Stimulated activated CD4-positive, alpha-beta T cell treated with anti-CD3 and anti-CD28 coated beads, Interleukin-1b, Interleukin-23, amount 100 ng/mL, for 24 hours (primary cell): ENCODE measurements at places on chromosomes 16 and 17.

GRCh38 chr16:67451704-67452435, 20.9 kb downstream of the HSD11B2 start:
- no peak for DNase-seq

- DNase-seq = no peak
Observed at GRCh38 chr17:56393156-56393555, 200.3 kb upstream of the NOG start.

- DNase-seq = no peak
Observed at GRCh38 chr16:11556945-11557720, 29.6 kb downstream of the LITAF start.

- no peak for DNase-seq
Observed at GRCh38 chr17:40315206-40315605, 6.2 kb downstream of the RARA start.

- DNase-seq = peak; percentile 17
Observed at GRCh38 chr17:19647697-19648474, 665 bp upstream of the ALDH3A2 start.

DNA sequence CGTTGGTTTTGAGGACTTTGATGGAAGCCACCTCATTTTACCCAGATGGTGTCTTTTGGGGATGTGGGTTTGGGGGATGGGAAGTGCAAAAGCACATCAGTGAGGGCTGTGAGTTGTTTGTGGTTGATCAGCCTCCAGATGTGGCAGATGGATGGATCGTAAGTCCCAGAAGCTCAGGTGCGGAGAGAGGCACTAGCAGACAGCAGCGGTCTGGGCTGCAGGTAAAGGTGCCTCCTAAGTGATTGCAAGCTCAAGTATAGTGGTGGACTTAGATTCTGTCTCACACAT, 18.0 kb downstream of the HS3ST3B1 start:
- no peak for DNase-seq

- DNase-seq = no peak
Observed at GRCh38 chr17:71032746-71033273, 863.5 kb downstream of the KCNJ2 start.

GRCh38 chr16:84471966-84472365, 32.5 kb downstream of the MEAK7 start:
- no peak for DNase-seq

GRCh38 chr17:28466521-28467048, 6.9 kb upstream of the SLC13A2 start:
- DNase-seq = no peak

- DNase-seq = no peak
Observed at GRCh38 chr17:29158488-29159275, 21.5 kb downstream of the MYO18A start.

DNA sequence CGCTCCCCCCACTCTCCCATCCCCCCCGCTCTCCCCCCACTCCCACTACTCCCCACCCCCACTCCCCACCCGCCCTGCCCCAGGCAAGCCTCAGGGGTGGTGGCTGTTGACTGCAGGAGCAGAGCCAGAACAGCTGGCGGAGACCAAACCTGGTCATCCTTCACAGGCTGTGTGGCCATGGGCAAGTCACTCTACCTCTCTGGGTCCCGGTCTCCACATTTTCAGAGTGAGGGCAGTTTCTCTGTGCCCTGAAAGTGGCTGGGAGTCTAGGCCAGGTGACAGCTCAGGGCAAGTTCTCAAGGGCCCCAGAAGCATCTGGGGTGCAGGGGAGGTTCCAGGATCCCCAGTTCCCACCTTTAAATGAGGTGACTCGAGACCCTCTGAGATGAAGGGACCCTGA, 15.1 kb upstream of the BAHCC1 start:
- DNase-seq = no peak

DNA sequence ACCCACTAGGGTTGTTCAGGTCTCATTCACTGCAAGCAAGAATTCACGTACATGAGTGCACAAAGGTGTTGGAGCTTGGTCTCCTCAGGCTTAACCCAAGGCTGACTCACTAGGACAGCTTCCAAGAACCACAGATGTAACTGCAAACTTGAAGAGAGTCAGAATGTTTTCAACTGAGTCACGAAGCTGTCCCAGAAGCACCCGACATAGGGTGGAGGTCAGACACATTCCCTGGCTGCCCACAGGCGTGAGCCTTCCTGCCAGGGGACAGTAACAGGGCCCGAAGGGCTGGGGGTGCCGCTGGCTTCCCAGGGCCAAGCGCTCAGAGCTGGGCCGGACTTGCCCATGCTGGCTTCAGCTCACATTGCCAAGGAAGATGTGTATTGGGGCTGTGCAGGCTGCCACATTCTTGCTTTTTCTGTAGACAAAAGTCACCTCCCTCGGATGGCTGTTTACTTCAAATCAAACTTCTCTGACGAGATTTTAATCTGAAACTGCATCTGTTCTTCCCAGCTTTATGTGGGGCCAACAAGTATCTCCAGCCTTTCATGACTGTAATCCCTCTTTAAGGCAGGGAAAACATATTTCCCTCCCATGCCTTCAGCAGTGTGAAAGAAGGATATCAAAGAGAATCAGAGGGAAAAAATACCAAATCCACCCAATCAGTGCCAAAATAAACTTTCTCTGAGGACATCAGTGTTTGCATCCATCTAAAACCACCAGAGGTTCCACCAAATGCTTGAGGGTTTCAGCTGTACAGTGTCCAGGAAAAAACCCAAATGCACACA, 14.3 kb downstream of the CMTM3 start:
- DNase-seq = no peak

DNA sequence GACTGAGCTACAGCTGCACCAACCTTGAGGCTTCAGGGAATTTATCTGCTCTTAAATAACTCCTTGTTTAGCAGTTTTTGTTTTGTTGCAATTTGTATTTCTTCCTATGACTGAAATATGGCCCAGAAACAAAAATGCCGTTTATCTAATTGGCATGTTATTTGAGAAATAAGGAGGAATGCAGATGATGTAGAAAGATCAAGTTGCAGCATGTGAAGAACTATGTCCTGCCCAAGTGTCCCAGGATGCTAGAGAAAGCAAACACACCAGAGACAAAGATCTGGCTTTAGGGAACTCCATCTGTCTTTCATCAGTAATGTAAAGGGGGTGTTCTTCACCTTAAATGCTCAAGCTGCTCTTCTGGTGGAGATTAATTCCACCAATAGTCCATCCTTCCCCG, 29.7 kb downstream of the USP31 start:
- DNase-seq = no peak

DNA sequence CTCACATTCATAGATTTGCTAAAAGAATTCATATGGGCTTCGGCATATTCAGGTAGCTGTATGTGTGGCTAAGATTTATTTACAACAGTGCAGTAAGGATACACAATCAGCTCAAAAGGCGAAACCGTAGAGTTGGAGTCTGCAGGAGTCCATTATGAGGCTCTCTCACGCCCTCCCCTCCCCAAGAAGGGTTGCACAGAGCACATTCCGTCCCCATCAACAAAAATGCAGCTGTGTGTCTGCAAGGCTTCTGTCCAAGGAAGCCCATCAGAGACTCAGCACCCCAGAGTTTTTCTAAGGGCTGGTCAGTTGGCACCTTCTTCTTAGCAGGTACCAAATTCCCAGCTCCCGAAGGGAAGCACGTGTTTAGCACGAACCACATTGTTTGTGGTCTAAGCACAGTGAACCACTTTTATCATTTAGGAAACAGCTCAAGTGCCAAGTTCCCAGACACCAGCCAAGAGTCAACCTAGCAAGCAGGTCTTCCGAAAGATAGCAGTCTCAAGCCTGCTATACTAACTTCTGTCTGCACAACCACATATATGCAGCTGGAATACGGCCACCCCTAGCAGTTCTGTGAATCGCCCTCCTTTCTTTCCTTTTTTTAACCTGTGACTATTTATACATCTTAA, 28.5 kb upstream of the MEAK7 start:
- no peak for DNase-seq

GRCh38 chr16:89949756-89950155, 1.2 kb downstream of the DEF8 start:
- no peak for DNase-seq

DNA sequence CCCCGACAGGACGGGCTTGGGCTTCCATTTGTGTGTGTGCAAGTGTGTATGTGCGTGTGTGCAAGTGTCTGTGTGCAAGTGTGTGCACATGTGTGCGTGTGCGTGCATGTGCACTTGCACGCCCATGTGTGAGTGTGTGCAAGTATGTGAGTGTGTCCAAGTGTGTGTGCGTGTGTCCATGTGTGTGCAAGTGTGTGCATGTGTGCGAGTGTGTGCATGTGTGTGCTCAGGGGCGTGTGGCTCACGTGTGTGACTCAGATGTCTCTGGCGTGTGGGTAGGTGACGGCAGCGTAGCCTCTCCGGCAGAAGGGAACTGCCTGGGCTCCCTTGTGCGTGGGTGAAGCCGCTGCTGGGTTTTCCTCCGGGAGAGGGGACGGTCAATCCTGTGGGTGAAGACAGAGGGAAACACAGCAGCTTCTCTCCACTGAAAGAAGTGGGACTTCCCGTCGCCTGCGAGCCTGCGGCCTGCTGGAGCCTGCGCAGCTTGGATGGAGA, 23.1 kb upstream of the ITGAX start:
- no peak for DNase-seq

- DNase-seq = no peak
Observed at GRCh38 chr17:17058304-17058703, 16.0 kb downstream of the MPRIP start.

DNA sequence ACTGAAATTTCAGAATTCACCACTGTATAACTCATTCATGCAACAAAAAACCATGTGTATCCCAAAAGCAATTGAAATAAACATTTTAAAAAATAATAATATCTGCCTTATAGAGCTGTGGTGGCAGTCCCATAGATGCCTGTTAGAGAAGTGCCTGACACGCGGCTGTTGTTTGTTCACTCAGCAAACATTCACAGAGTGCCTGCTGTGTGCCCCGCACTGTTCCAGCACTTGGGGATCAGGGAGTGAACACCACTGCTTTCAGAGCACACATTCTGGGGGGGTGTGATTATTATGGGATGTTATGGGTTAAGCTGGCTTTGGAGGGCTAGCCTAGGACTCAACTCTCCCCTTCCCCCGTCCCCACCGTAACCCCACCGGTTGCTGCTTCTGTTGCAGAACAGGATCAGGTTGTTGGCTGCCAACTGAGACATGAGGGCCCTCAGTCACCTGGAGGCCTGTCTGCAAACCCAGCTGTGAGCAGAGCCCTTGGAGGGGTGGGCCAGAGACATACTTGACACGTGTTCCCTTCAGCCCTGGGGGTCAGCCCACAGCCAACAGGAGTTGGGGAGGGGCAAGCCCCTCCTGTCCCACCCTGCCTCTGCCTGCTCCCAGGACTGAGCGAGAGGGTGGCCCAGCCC, 103.3 kb upstream of the CIBAR2 start:
- DNase-seq = no peak

- DNase-seq = peak; percentile 50
Observed at GRCh38 chr16:85924675-85925074, 25.7 kb downstream of the IRF8 start.

DNA sequence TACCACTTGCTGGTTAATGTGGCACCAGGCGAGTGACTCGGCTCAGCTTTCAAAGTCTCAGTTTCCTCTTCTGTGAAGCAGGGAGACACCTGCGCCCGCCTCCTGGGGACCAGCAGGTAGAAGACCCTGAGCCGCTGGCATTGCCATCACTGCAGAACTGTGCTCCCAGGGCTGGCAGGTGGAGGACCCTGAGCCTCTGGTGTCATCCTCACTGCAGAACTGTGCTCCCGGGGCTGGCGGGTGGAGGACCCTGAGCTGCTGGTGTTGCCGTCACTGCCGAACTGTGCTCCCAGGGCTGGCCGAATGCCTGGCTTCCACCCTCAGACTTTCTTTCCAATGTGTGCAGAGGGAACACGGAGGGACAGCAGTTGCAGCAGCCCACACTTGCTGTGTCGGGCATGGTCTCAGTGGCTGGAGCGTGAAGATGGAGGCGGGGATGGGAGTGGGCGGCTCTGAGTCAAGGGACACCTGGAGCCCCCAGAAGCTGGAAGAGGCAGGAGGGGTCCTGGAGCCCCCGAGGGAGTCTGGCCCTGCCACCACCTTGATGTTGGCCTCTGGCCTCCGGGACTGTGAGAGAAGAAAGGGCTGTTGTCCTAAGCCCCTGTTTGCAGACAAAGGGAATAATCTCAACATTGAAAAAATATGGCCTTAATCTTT, 75.8 kb upstream of the METTL9 start:
- no peak for DNase-seq

DNA sequence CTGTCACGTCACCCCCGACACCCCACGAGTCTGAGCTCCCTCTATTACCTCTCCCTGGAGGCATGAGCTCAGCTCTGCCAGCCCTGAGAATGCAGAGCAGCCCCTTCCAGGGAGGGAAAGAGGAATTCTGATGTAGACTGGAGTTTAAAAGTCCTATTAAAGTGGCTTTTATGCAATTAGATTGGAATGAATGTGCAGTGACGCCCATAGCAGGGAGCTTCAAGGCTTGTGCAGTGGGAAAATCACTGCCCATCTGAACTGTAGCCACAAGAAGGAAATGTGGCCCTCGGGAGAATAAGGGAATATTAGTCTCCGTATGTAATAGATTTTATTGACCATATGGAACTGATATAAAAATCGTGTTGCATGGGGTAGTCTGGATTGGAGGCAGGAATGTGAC, 66.9 kb downstream of the ZNF423 start:
- DNase-seq = no peak

GRCh38 chr16:14241631-14242030, 170.5 kb downstream of the MRTFB start:
- no peak for DNase-seq

DNA sequence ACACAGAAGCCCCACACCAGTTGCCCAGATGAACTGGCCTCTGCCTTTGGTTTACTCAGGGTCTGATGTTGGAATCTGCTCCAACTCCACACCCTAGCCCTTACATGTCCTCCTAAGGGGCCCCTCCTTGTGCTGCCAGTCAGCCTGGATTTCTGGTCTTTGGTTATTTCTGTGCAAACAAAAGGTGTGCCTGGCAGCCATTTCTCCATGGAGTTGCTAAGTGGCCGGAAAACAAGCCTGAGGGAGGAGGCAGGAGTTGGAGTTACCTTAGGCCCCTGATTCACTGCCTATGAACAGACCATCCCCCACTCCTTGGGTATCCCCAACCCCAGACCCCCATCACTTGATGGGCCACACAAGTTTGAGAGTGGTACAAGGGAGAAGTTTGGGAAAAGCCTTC, 4.4 kb upstream of the ALKBH5 start:
- no peak for DNase-seq

DNA sequence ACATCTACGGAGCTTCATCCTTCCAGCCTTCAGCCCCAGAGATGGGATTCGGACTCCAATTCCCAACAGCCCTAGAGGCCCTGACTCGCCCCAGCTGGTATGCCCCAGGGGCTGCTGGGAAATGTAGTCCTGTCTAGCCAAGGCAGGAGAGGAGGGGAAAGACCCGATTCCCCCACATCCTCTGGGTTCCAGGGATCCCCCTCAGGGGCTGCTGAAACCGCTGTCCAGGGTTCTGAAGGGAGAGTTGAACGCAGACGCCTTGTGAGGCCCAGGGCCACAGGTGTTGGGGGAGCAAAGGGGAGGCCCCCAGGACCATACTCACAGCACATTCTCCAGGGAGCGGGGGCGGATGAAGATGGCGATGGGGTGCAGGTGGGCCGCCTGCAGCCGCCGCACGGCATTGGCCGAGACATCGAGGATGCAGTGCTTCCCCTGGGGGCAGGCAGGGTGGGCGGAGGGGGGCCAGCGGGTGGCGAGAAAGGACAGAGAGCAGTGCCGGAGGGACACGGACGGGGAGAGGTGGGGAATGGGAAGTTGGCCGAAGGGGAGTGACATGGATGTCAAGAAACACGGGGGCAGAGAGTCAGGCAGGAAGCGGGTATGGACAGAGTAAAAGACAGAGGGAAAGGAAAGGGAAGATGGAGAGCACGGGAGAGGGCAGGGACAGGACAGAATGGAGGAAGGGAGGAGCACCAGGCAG, 12.6 kb upstream of the ASGR1 start:
- no peak for DNase-seq

GRCh38 chr16:85017151-85017550, 5.8 kb upstream of the ZDHHC7 start:
- DNase-seq = no peak

- DNase-seq = no peak
Observed at GRCh38 chr16:4767872-4768548, 1.0 kb upstream of the ZNF500 start.
